Stimulated activated CD8-positive, alpha-beta memory T cell treated with anti-CD3 and anti-CD28 coated beads, Interleukin-7, amount 100 ng/mL, for 4 hours (primary cell): ENCODE measurements at places on chromosomes 11 and 22.

GRCh38 chr11:34621876-34622275, 983 bp downstream of the EHF start:
- DNase-seq, result no peak

GRCh38 chr22:36985211-36985889, 33.9 kb downstream of the TST start:
- no peak for DNase-seq

- no peak for DNase-seq
These were observed 65.5 kb upstream of the CHORDC1 start for GRCh38 chr11:90288212-90288821.

- DNase-seq, result no peak
These were observed 25.8 kb upstream of the CLPB start for GRCh38 chr11:72460091-72460647.

- no peak for DNase-seq
These were observed 64.5 kb upstream of the TCF20 start for GRCh38 chr22:42334875-42335512.

DNA sequence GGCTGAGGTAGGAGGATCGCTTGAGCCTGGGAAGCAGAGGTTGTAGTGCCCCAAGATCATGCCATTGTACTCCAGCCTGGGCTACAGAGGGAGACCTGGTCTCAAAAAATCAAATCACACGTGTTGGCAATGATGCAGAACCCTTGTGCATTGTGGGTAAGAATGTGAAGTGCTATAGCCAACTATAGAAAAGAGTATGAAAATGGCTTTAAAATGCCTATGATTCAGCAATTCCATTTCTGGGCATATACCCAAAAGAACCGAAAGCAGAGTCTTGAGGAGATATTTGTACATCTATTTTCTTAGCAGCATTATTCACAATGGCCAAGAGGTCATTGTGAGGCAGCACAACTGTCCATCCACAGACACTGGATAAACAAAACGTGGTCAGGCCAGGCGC, 2.6 kb upstream of the FADS3 start:
- DNase-seq, result no peak

DNA sequence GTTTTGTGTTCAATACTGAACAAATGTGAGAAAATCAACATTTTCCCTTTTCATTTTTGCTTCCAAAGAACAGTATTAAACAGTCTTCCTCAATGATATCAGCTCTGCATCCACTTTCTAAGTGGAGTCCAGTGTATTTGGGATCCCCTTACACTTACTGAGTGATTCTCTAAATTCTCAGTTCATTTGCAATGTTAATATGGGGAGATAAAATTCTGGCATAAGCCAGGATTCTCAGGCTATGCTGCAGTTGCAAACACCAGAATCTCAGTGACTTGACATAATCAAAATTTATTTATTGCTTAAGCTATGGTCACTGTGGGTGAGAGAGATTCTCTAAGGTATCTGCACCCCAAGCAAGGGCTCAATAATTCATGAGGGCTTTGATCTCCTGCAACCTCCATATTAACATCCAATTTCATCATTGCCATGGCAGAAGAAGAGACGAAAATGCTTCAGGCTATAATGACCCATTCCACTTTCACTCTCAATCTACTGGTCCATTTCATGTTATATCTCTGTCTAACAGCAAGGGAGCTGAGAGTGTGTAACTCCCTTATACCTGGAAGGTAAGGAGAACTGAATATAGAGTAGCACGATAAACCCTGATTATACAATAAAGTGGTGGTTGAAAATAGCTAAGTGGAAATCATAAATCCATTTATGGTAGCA, 64.1 kb upstream of the CARD18 start:
- DNase-seq, result no peak

- DNase-seq, result no peak
These were observed 5.6 kb upstream of the KIAA0930 start for GRCh38 chr22:45246060-45246985.

DNA sequence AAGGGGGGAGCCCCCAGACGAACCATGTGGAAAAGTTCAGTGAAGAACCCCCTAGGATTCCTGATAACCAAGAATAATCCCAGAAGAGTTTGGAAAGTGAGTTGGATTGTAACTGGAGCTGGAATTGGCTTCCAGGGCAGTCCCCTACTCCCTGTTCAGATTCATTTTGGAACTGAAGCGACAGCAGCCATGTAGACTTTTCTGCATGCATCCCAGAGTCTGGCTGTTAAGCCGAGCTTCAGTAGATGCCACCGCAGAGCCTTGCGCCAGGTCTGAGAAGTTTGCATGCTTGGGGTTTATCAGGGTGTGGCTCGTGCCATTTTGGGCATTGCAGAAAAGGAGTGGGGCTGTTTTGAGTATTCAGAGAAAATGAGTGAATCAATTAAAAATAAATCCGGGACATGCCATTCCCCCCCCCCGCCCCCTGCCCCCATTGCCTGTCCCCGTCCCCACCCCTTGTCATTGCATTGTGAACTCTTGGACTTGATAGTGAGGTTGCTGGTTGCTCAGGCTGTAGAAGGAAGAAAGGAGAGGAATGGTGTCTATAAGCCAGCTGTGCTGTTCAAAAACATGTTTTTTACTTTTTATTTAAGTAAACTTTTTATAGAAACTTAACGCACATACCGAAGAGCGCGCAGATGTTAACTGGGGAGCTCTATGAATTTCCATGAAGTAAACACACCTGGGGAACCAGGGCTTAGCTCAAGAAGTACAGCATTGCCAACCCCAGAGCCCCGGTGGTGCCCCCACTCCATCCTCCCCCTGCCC, 71.2 kb downstream of the LDLRAD3 start:
- no peak for DNase-seq

DNA sequence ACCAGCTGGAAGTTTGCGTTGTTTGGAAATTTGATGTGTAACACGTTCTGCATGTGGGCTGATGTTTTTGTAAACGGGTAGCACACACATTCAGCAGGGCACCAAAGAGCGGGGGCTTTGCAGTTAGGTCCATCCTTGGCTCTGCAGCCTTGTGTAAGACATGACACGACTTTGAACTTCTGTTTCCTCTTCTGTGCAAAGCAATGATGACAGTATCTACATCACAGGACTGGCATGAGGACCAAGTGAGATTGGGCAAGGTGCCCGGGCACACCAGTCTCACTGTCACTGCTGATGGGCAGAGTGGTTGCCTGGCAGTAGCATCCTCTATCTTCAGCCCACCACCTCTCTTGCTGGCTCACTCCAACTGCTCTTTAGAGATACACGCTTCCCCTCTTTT, 3.3 kb downstream of the TCN2 start:
- no peak for DNase-seq

DNA sequence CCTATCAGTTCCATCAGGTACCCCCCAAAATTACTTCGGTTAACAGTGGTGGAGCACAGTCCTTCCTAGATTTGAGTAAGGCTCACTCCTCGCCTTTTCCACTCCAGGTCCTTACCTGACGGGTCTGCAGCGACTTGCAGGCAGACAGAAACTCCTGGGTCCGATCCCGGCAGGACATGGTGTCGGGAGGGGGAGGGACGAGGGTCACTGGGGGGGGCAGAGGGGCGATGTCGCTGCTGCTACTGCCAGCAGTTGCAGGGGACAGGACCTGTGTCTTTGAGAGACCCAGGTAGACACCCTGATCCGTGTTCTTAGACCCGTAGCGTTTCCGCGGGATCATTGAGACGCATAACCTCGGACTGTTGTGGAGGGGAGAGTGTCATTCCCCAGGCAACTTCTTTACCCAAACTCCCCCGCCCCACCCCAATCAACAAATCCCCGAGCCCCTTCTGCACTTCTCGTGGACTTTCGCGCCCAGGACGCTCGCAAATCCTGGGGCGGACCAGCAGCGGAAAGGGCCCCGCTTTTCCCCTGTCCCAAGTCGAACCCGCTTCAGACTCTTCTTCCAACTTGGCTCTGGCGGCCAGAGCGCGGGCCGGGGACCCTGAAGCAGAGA, 839 bp downstream of the STX5 start:
- no peak for DNase-seq

- no peak for DNase-seq
These were observed 618 bp upstream of the CCDC81 start for GRCh38 chr11:86374069-86374468.

DNA sequence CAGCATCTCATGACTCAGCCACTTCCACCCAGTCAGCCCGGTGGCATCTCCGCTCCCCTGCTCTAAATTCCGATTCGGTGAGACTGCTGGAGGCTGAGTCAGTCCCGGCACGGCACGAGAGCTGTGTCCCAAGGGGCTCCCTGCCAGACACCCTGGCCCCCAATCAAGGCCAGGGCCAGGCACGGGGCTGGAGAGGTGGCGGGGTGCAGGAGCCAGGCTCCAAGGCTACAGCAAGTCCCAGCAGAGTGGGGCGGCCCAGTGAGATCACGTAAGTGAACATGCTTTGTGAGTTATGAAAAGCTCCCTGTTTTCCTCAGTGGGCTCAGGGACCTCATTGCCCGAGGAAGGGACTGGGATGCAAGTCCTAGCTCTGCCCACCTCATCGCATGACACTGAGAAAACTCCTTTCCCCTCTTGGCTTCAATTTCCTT, 3.0 kb downstream of the C11orf68 start:
- DNase-seq, result no peak

GRCh38 chr11:130314184-130314749, 450 bp downstream of the ZBTB44 start:
- DNase-seq, result peak; percentile 27
